ENCODE measurements at places on chromosomes 16 and 17. TPM values are rescaled to one million over a fixed set of nuclear protein-coding genes. Genes with fewer than 3 reads are reported as not detected.

- no peak for DNase-seq
- peaks cover 27% of the 10 kb centered on the region for H3K4me1 ChIP-seq
- no peaks in the 10 kb centered on the region for H3K36me3 ChIP-seq
- H3K27ac ChIP-seq, result no peak overlapping the region
- no peak overlapping the region for H3K4me3 ChIP-seq
Observed at GRCh38 chr17:63481488-63481870, 4.6 kb downstream of the ACE start.

DNA sequence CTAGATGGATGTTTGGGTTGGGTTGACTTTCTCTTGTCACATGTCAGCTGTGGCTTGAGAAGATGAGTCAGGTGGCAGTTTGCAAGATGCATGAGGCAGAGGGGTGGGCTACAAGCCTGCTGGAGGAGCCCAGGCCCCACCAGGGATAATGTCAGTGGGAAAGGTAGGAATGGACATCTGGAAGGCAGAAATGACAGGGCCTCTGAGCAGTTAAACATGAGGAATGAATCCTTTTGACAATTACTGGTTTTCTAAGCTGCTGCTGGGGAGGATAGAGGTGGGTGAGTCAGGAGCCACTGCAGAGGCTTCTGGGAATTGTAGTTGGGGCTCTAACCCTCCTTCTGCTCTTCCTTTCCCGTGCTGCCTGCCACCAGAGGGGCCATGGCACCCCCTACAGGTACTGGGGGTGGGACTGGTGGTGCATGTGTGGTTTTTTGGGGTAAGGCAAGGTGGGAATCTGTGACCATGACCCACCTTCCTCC is 15.7 kb downstream of the SLC52A1 start:
- no peaks in the 10 kb centered on the region for H3K4me1 ChIP-seq
- no peaks in the 10 kb centered on the region for H3K27me3 ChIP-seq
- no peak overlapping the region for H3K4me3 ChIP-seq

- H3K4me1 ChIP-seq, result no peaks in the 10 kb centered on the region
- DNase-seq, result no peak
- peaks cover 25% of the 10 kb centered on the region for H3K36me3 ChIP-seq
- no peak overlapping the region for H3K27ac ChIP-seq
Observed at GRCh38 chr16:28130099-28131088, 66.9 kb upstream of the GSG1L start.

DNA sequence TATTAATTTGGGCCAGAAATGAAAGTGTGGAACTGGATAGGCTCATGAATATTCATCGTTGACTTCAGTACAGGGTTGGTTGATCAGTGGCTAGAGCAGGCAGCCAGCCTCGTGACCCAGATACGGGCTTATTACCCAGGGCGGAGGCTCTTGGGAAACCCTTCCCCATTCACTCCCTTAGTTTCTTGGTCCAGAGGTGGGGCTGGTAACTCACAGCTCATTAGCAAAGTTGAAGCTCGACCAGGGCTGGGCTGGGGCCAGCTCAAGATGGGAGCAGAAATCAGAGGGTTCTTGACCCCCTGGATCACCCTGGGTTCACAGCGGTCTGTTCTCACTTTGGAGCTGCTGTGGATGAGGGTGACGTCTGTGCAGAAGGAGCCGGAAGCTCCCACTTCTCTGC is 44.6 kb upstream of the GSE1 start:
- no peak overlapping the region for H3K27ac ChIP-seq
- peak; percentile 63 for DNase-seq
- peaks cover 55% of the 10 kb centered on the region for H3K4me1 ChIP-seq
- no peak overlapping the region for H3K4me3 ChIP-seq
- no peaks in the 10 kb centered on the region for H3K36me3 ChIP-seq
- H3K27me3 ChIP-seq, result no peaks in the 10 kb centered on the region

- H3K4me3 ChIP-seq, result no peak overlapping the region
- no peaks in the 10 kb centered on the region for H3K27me3 ChIP-seq
- DNase-seq, result no peak
- H3K36me3 ChIP-seq, result peaks cover 1% of the 10 kb centered on the region
Observed at GRCh38 chr16:2447920-2448583, 11.9 kb upstream of the TEDC2 start.

GRCh38 chr17:14321980-14322776 is 21.3 kb downstream of the HS3ST3B1 start:
- no peaks in the 10 kb centered on the region for H3K4me1 ChIP-seq
- H3K36me3 ChIP-seq, result no peaks in the 10 kb centered on the region
- no peak overlapping the region for H3K4me3 ChIP-seq

The AKTIP gene
- 40.5 TPM for total RNA-seq
